ENCODE measurements at places on chromosomes 16 and 17.

DNA sequence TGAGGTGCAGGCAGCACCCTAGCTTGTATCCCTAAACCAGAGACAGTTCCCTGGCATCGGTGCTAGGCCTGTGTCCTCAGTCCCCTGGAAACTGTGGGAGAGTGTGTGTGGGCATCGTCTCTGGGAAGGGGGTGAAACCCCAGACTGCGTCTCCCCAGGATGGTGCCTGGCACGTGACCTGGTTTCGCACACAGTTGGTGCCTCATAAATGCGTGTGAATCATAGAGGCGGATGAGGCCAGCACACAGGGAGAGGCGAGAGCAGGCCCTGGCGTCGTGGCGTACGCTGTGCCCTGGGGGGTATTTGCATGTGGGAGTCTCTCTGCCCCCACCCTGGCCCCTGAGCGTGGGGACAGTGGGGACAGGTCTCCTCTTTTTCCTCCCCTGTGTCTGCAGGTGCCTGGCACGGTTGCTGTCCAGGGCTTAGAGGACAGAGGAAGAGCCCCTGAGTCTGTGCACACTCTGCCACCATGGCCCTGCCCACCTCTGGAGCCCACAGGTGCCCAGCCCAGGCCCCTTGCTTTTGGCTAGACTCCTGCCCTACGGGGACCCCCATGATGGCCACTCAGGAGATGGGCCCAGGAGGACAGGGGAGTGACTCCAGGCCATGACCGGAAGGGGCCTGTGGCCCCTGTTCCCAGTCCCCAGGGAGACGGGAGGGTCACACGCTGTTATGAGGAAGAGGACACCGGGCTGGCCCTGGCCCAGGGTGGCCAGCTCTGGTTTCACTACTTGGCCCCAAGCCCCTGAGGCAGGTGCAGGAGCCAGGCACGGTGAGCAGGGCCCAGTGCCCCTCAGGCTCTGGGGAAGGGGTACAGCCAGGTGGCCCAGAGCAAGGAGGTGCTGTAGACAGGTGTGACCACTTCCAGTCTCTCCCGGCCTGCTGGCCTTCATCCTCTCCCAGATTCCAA, 1.3 kb upstream of the FSCN2 start:
- DNase-seq, result no peak

- DNase-seq, result peak; percentile 37
Measured at GRCh38 chr16:64234200-64234599, 887.7 kb downstream of the CDH11 start.

DNA sequence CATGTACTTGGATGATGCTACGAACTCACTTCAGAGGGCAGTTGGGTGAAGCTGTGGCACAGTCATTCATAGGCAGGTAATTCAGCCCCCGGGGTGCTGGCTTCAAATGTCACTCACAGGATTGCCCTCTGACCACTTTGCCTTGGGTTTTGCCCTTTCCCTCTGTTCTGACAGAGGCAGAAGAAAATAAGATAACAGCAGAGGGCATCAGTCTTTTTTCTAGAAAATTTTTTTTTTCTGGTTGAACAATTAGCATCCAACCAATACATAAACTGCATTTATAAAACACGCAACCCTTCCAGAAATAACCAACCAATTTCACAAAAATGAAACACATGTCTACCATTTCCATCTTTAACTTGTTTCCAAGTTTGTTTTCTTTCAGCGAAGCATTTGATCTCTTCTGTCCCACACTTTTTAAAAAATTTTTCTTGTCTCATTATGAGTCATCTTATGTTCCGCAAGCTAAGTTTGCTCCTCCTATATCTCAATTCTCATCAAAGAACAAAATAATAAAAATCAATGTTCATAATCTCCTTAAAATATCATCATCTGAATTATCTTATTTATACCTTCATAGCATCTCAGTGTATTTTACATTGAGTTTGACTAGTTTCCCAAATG, 15.6 kb downstream of the NACA2 start:
- no peak for DNase-seq

GRCh38 chr17:47278561-47278960, 24.9 kb downstream of the ITGB3 start:
- no peak for DNase-seq

DNA sequence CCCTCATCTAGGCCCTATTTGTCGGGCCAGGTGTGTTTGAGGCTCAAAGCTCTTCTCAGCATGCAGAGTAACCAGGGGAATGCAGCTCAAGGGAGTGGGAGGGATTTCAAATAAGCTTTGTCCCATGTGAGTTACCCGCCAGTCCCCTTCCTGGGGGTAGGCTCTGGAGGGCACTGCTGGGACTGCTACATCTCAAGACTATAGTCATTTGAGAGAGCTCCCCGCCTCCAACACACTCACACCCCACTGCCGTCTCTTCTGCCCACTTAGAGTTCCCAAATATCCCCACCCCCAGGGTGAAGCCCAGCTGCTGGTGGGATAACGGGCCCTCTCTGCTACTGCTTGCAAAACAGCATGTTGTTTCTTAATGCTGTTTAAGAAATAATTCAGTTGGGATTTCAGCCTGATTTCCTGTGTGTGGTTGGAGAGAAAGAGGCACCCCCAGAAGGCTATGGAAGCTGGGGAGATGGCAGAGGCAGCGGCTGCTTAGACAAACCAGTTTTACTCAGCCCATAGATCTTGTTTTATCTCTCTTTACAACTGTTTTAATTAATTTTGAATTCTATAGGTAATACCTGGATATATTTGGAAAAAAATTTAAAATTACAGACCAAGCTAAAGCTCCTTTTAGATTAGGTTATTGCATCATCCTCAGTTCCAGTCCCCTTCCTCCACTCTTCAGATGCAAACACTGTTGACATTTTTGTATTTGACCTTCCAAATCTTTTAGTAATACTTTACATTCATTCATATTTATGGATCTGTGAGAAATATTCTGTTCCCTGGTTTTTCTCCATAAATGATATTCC, 4.1 kb upstream of the MPO start:
- no peak for DNase-seq

All from tongue (tissue), 3 donors.